CD4-positive, alpha-beta memory T cell (primary cell): ENCODE measurements at places on chromosomes 7 and 10. TPM values are rescaled to one million over a fixed set of nuclear protein-coding genes. Genes with fewer than 3 reads are reported as not detected.

The CAMK1D gene
- total RNA-seq: 21.9 TPM

The HELLS gene
- total RNA-seq: 16.3 TPM

DNA sequence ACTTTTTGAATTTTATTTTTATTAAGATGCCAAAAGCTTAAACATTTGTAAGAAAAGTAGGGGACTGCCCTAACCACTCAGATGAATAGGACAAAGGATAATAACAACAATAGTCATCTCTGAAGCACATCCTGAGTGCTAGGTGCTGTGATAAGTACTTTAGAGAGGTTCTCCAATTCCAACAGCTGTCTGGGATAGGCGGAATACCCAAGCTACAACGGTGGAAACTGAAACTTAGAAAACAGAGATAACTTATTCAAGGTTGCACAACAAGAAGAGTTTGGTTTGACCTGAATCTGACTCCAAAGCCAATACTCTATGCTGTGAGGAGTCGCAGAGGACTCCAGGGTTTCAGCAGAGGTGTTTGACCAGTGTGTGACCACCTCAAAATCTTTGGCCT, 2.0 kb downstream of the RTKN2 start:
- peaks cover 16% of the 10 kb centered on the region for H3K4me1 ChIP-seq
- no peak for DNase-seq
- peaks cover 10% of the 10 kb centered on the region for H3K27me3 ChIP-seq
- H3K4me3 ChIP-seq: no peak overlapping the region

GRCh38 chr7:116223588-116223987, 13.2 kb downstream of the TES start:
- no peaks in the 10 kb centered on the region for H3K36me3 ChIP-seq
- H3K4me3 ChIP-seq: no peak overlapping the region
- DNase-seq: no peak
- H3K27ac ChIP-seq: no peak overlapping the region

DNA sequence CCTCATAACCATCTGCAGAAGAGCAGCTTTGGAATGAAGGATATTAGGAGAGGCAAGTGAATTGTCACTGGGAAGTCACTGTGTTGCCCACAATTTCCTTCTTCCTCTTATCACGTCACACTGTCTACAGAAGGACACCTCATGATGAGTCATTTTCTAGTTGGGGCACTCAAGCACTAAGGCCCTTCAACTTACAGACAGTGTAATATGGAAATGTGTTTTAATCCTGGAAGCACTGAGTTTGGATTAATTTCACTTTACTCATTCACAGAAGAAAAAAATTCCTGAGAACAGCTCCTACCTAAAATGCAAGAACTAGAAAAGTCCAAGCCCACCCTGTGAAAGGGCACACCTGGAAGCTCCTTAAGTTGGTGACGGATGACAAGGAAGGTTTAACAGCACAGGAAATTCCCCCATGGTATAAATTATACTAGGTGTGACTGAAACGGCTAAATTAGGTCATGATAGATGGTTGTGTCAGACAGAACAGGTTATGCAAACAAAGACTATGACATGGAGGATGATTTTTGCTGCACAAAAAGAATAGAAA, 56.6 kb downstream of the PARD3 start:
- no peaks in the 10 kb centered on the region for H3K27me3 ChIP-seq
- no peaks in the 10 kb centered on the region for H3K36me3 ChIP-seq
- no peaks in the 10 kb centered on the region for H3K4me1 ChIP-seq
- DNase-seq: no peak

DNA sequence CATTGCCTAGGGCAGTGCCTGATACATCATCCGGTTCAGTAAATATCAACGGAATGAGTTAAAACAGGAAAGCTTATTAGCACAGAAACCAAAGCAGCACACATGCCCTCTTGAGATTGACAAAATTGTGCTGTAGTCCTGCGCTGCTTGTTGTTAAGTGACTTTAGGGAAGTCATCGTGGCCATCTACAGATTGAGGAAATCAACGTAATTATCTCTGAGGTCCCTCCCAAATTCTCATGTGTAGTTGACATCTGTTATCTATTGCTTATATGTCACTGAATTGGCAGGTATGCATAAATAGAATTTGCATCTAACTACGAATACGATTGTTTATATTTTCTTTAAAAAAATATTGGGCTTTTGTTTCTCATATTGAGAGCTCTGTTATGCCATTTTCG, 3.5 kb upstream of the GNB2 start:
- H3K4me1 ChIP-seq: peaks cover 9% of the 10 kb centered on the region
- no peak overlapping the region for H3K27ac ChIP-seq
- H3K27me3 ChIP-seq: no peaks in the 10 kb centered on the region
- H3K36me3 ChIP-seq: no peaks in the 10 kb centered on the region
- H3K4me3 ChIP-seq: no peak overlapping the region

DNA sequence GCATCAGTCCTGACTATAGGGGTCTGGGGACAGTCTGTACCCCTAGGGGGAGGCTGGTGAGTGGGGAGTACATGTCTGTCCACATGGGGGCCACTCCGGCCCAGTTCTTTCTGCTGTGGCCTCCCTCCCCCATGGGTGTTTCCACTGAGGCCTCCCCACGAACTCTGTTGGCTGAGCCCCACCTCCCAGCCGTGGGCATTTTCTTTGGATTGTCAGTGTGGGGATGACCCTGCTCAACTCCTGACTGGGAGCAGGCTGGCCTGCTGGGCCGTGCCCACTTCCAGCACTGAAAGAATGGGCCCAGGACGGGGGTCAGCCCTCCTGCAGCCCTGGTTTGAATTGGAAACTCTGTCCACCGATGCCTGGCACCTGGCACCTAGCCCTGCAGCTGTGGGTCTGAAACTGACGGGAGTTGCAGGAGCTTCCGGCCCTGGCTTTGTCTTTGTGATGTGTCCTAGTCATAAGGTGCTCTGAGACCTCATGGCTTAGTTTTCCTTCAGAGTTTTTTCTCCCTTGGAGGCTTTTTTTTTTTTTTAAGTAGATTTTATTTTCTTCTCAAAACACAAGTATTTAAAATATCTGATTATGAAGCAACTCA, 46.5 kb downstream of the LHPP start:
- H3K4me3 ChIP-seq: no peak overlapping the region
- no peak overlapping the region for H3K27ac ChIP-seq

- no peaks in the 10 kb centered on the region for H3K36me3 ChIP-seq
- DNase-seq: no peak
- H3K4me3 ChIP-seq: no peak overlapping the region
Measured at GRCh38 chr7:54546081-54546985, 4.2 kb downstream of the VSTM2A start.

- peaks cover 32% of the 10 kb centered on the region for H3K36me3 ChIP-seq
- peaks cover 55% of the 10 kb centered on the region for H3K4me1 ChIP-seq
- DNase-seq: peak; percentile 78
- H3K27me3 ChIP-seq: no peaks in the 10 kb centered on the region
- peak overlapping the region; percentile 91 for H3K4me3 ChIP-seq
- H3K27ac ChIP-seq: peak overlapping the region; percentile 98
Measured at GRCh38 chr10:17229016-17229716, 1.1 kb downstream of the VIM start.

DNA sequence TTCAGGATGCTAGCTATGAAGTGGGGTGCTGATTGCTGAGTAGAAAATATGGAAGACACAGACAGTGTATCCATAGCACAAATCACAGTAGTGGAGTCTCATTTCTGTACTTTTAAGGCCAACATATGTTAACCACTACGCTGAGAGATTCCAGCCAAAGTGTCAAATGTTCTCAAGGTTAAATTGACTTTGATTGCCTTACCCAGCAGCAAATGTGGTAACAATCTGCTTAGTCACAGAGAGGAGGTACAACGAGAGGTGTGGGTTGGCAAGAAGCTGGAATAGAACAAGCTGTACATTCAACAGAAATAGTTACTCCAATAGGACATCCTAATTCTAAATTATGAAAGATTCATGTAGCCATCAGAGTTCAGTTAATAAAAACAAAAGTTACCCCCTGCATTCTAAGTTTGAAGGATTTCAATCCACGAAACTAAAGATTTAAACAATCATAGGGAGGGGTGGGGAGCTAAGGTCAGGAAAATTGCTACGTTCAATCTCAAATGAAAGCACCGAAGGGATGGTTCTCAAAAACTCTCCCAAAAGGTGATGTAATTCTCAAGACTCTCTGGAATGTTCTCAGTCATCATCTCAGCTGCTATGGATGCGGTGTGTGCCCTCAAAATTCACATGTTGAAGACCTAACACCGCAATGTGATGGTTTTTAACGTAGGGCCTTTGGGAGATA, 137.0 kb downstream of the ETV1 start:
- H3K36me3 ChIP-seq: no peaks in the 10 kb centered on the region
- H3K27ac ChIP-seq: no peak overlapping the region
- no peaks in the 10 kb centered on the region for H3K27me3 ChIP-seq
- peaks cover 24% of the 10 kb centered on the region for H3K4me1 ChIP-seq
- H3K4me3 ChIP-seq: no peak overlapping the region

GRCh38 chr10:31972519-31973041, 43.9 kb upstream of the ARHGAP12 start:
- no peaks in the 10 kb centered on the region for H3K27me3 ChIP-seq
- H3K36me3 ChIP-seq: no peaks in the 10 kb centered on the region
- no peak overlapping the region for H3K4me3 ChIP-seq
- no peak overlapping the region for H3K27ac ChIP-seq
- H3K4me1 ChIP-seq: peaks cover 13% of the 10 kb centered on the region
- no peak for DNase-seq

DNA sequence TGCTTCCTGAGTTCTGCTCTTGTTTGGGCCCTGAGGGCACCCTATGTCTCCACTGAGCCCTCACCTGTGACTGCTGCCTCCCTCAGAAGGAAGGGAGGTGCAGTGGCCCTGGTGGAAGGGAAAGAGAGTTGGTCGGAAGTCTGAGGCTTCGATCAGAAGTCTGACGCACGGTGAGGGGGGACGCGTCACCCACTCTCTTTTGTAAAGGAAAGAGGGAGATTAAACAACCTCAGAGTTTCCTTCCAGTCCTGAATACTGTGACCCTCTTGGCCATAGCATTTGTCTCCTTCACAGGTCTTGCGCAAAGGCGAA, 31.4 kb upstream of the TRIM8 start:
- H3K4me1 ChIP-seq: peaks cover 44% of the 10 kb centered on the region
- H3K27me3 ChIP-seq: no peaks in the 10 kb centered on the region
- H3K27ac ChIP-seq: peak overlapping the region; percentile 70
- peaks cover 18% of the 10 kb centered on the region for H3K36me3 ChIP-seq
- no peak overlapping the region for H3K4me3 ChIP-seq
- peak; percentile 73 for DNase-seq

DNA sequence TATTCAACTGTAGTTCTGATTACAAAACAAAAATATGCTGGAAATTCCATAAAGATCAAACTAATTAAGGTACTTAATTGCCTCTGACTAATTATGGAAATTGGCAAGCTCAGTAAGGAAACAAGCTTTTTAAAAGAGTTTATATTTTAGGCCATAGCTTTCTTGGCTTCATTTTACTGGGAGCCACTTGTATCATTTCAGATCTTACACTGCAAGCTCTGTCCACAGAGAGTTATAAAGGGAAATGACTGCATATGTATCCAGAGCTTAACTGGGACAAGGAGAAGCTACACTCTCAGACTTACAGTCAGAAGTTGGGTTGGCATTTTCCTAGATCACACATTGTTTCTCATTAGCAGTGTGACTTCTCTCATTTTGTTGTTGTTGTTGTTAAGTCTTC, 92.4 kb downstream of the LRRN3 start:
- no peak for DNase-seq
- H3K27ac ChIP-seq: no peak overlapping the region
- H3K36me3 ChIP-seq: no peaks in the 10 kb centered on the region
- no peaks in the 10 kb centered on the region for H3K4me1 ChIP-seq
- no peak overlapping the region for H3K4me3 ChIP-seq
